GM20000 (cell line): ENCODE measurements at places on chromosomes 6 and 20.

- peak; percentile 49 for DNase-seq
Measured at GRCh38 chr6:18359237-18359885, 27.8 kb upstream of the RNF144B start.

GRCh38 chr6:55696041-55696440 is 117.0 kb upstream of the HMGCLL1 start:
- DNase-seq: no peak

GRCh38 chr20:37075932-37076685 is 19.7 kb downstream of the RBL1 start:
- no peak for DNase-seq

- DNase-seq: no peak
Measured at GRCh38 chr6:152916035-152916434, 66.8 kb downstream of the FBXO5 start.

GRCh38 chr20:58716476-58717277 is 24.1 kb downstream of the NPEPL1 start:
- no peak for DNase-seq

GRCh38 chr6:40760887-40761286 is 173.7 kb upstream of the LRFN2 start:
- no peak for DNase-seq

GRCh38 chr20:47213966-47214365 is 142.5 kb downstream of the ZMYND8 start:
- no peak for DNase-seq

DNA sequence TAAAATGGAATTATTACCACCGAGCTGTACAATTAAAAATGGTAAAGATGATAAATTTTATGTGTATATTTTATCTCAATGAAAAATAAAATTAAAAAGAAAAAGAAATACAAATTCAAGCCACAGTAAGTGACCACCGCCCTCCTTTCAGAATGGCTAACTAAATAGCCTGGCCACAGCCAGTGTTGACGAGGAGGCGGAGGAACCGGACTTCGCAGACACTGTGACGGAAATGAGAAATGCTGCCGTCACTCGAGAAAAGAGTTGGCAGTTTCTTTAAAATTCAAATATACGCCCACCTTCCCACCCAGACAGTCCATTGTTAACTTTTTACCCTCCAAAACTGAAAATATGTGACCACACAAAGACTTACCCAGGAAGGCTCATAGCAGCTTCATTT is 50.0 kb downstream of the FOXF2 start:
- no peak for DNase-seq

- no peak for DNase-seq
Measured at GRCh38 chr6:14759976-14760672, 485.7 kb upstream of the JARID2 start.

DNA sequence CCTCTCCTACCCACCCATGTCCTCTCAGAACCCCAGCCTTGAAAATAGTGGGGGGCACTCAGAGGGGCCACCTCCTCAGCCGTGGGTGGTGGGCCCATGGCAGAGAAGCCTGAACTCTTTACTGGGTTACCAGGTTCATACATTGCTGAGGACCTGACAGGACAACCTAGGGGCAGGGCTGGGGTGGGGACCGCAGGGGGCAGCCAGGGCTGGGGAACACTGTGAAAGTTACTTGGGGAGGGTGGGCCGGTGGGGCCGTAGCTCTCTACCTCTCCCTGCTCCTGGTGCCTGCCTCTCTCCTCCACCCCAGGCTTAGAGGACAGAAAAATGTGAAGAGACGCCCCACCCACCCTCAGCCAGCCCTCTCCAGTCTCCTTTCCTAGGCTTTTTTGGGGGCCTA is 15.4 kb downstream of the MDFI start:
- no peak for DNase-seq

- DNase-seq: peak; percentile 78
Measured at GRCh38 chr6:105136431-105137350, 43.1 kb downstream of the POPDC3 start.

GRCh38 chr6:151051164-151051563 is 185.7 kb downstream of the MTHFD1L start:
- DNase-seq: no peak

DNA sequence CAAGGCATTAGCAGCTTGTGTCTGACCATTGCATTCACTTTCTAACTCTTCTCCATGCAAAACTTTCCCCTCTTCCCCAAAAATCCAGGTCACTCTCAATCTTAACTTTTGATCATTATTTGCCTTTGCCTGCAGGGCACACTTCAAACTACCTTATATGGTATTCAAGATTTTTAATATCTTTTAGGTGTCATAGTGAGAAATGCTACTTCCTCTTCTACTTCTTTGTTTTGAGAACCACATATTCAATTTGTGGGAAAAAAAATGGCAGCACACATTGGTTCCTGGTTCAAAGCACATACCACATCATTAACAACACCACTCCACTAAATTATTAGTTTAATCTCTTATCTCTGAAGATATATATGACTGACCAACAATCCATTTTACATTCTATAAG is 1267.0 kb upstream of the CITED2 start:
- DNase-seq: no peak

DNA sequence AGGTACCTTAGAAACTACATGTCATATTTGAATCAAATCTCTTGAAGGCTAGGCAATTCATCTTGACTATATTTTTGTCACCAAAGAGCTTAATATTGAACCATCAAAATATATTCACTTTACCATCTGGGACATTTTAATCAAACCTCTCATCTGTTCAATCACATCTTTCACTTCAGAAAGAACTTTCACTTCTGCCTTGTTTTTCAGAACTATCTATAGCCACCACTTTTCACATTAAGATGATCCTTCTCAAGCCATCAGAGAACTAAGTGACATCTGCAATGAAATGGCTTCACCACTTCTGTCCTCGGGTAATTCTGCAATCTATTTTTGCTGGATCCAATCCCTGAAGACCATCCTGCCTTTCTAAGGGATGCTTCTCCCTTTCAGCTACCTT is 57.8 kb downstream of the OR2B2 start:
- DNase-seq: no peak

DNA sequence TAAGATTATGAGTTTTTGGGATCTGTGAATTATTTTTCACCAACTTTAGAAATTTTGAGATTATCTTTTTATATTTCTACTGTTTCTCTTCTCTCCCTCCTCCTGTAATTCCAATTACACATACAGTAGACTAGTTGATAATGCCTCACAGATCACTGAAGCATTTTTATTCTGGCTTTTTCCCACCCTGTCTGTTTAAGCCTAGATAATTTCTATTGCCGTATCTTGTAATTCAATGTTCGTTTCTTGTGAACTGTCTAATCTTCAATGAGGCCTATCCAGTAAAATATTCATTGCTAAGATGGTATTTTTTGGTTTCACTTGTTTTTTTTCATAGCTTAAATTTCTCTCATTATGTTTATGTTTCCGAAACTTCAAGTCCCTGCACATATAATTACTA is 12.0 kb downstream of the MDN1 start:
- no peak for DNase-seq

DNA sequence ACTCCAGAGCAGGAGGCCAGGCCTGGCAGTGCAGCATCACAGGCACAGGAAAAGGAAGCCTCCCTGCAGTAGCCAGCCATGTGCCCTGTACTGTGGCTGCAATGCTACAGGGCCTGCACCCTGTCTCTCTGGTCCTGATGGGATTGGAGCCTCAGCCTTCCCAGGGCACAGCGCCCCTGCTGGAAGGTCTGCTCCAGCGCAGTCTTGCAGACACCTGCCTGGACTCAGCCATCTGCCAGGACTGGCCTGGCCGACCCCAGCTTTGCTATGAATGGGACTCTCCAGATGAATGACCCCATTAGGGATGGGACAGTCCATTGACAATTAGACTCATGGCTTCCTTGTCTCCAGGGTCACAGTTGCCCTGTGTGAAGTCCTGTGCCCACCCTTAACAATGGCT is 251.6 kb downstream of the ERMARD start:
- DNase-seq: no peak

- DNase-seq: no peak
Measured at GRCh38 chr20:60058879-60059278, 100.7 kb downstream of the CDH26 start.

GRCh38 chr6:157305670-157306653 is 17.4 kb downstream of the TMEM242 start:
- no peak for DNase-seq

- DNase-seq: peak; percentile 64
Measured at GRCh38 chr20:32189691-32190615, 17.6 kb downstream of the PLAGL2 start.

- peak; percentile 84 for DNase-seq
Measured at GRCh38 chr20:32789896-32790750, 27.9 kb downstream of the DNMT3B start.

DNA sequence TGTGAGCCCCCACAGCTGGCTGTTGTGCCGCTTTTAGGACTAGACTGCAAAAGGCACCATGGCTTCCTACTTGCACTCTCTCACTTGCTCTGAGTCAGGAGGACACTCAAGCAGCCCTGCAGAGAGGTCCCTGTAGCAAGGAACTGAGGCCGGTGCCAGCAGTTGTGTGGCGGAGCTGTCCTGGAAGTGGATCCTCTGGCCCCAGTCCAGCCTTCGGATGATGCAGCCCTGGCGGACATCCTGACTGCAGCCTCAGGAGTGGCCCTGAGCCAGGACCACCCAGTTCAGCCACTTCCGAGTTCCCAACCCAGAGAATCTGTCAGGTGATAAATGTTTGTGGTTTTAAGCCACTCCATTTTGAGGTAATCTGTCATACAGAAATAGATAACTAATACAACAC is 17.5 kb downstream of the CTCFL start:
- DNase-seq: no peak

DNA sequence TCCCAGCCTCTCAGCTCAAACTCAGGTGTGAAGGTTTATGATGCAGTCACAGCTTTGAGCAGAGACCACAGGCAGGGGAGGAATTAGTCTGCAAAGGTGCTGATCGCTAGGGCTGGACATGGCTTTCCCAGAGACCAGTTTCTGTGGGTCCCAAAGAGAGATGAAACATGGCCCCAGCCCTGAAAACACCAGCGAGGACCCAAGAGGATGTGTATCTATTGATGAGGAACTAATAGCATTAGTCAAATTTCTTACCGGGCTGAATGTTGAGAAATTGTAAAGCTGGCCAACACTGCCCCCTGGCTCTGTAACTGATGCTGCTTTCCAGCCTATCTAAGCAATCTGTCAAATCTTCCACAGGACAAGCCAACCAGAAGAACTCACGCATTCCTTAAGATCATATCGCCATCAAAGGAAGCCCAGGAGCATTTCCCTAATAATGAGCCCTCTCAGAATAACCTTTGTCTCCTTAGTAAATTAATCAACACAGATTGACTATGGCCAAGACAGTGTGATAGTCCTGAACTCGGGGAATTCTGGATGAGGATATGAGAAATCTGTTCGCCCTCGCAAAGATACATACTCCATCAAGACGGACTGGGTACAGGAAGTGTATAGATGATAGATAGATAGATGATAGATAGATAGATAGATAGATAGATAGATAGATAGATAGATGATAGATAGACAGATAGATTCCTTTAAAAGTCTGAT is 7.8 kb upstream of the ACSS1 start:
- DNase-seq: peak; percentile 70

GRCh38 chr20:19048995-19049501 is 163.4 kb upstream of the SLC24A3 start:
- DNase-seq: no peak

GRCh38 chr6:87122477-87122876 is 27.6 kb upstream of the CGA start:
- DNase-seq: no peak

GRCh38 chr20:20450521-20450920 is 82.6 kb downstream of the INSM1 start:
- no peak for DNase-seq

- no peak for DNase-seq
Measured at GRCh38 chr20:23128461-23129125, 42.5 kb upstream of the CD93 start.

GRCh38 chr6:36858407-36858981 is 16.1 kb downstream of the PPIL1 start:
- DNase-seq: no peak

DNA sequence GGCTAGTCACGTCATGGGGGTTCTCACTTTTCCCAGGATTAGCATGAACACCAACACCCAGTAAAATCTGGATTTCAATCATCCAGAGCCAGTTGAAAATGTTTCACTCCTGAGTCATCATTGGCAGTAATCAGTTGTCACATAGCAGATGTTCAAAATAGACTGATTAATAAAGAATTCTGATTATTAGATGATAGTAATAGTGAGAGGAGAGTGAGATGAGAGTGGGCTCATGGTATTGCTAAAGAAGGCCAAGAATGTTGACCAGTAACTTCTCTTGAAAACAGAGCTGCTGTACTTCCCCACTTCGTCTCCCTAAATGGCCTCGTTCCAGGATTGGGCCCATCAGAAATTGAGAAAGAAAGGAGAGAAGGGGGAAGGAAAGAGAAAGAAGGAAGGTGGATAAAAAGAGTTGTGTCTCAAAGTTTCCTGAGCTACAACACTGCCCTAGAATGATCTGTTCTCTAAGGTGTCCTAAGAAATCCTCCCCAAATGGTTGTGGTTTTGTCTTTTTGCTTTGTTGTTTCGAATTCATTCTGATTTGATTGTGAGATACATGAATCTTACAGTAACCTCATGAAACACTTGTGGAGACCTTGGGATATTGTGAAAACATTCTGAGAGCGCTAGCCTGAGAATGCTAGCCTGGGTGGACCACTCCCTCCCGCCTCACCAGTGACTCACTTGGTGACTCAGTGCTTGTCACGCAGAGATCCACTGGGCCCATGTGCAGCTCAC is 502.2 kb upstream of the JARID2 start:
- no peak for DNase-seq

DNA sequence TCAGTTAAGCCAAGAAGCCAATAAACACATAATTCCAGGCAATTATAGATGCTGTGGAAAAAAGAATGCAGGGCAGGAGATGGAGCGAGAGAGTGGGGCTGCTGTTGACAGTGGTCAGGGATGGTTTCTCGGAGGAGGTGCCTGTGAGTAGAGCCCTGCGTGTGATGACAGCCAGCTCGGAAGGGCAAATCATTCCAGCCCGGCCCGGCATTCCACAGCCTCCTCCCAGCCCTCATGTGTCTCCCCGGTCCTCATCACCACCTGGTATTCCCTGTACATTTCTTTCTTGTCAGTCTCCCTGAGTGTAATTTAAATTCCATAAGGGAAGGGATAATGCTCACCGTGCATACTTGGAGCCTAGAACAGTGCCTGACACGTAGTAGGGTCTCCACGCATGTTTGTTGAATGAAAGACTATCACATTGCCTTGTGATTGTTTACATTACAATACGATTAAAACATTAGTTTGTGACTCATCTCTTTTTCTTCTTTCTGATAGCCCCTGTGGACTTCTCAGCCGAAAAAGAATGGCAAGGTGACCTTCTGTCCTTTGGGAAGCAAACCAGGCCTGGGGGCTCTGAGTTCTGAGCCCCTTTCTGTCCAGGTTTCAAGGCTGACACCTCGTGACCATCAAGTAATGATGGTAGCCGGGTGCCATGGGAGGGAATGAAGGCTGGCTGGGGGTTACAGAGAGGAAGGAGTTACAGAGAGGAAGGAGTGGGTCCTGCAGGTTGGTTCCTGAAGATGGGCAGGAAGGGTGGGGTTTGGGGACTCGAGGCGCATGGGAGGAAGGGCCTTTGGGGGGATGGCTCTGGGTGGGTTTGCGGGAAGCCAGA is 379.5 kb upstream of the SULF2 start:
- DNase-seq: no peak
